Keratinocyte (primary cell): ENCODE measurements at places on chromosomes 1 and 21. TPM values are rescaled to one million over a fixed set of nuclear protein-coding genes. Genes with fewer than 3 reads are reported as not detected.

- DNase-seq, result no peak
These were observed 99.6 kb upstream of the RGS1 start for GRCh38 chr1:192475970-192476369.

- DNase-seq, result no peak
These were observed 47.0 kb downstream of the CHML start for GRCh38 chr1:241593186-241593585.

GRCh38 chr1:195960580-195960979 is 647.7 kb downstream of the KCNT2 start:
- no peak for DNase-seq

DNA sequence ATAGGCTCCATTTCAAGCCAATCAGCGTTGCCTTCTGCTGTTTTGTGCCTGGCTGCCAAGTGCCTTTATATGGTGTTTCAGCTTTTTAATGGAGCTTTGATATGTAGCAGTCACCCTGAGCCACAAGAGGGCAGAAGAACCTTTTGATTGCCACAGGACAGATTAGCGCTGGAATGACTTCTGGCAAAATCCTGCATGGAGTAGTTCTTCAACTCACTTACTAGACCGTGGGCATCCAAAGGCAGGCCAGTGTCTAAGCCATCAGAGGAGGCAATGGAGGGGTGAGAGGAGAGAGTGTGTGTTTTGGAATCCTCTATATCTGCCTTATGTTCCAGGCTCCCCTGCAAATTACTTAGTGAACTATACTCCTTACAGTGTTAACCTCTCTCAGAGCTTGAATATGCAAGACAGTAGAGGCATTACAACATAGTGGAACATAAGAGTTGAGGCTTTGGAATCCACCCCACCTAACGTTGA is 56.2 kb downstream of the ST3GAL3 start:
- no peak for DNase-seq

IL6R gene
- 12.6 to 24.1 TPM (median 15.9 TPM) in 3 replicates for polyA plus RNA-seq

TNNI3K gene
- polyA plus RNA-seq, result 0.36 to 0.41 TPM in 2 of 3 replicates, not detected in the other

GUCA2B gene
- polyA plus RNA-seq, result not detected in 3 replicates
